ENCODE measurements at places on chromosomes 3 and 15.

DNA sequence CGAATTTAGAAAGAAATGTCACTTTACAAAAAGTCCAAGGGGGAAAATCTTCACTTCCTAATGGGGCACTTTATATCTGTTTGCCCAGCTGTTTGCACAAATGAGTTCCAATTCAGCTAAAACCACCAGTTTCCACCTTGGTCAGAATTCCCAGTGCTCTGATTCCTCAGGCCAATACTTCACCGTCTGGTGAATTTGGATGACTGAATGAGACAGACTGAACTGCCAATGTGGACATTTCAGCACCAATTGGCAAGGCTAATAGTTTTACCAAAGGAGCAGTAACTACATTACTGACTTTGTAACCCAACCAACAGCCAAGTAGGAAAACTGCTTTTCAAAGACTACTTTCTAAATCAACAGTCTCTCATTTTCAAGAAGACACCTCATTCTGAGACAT lies 51.8 kb downstream of the ABI3BP start:
- DNase-seq, result no peak

DNA sequence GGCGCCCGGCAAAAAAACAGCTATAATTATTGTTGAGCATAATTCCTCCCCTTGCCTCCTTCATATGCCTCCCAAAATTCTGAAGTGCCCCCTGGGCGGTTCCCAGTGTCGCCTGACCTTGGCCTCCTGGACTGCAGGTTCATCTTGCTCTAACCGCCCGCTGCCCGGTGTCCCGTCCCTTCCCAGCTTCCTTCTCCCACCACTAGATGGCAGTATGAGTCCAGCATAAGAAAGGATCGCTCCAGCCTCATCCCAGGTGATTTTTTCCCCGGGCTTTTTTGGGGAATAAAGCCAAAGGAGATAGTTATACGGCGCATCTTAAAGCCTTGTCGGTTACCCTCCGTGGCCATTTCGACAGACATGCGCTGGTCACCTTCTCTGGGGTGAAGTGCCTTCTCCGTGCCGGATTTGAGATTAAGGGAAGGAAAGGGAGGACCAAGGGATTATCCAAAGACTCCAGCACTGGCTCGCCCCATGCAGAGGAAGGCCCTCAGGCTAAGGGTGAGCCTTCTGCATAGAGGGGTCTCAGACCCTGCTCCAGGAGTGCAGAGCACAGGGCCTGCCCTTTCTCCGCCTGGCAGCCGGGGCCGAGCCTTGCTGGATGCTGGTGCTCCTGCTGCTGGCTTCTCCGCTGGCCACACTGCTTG lies 45.8 kb upstream of the TRA2B start:
- DNase-seq, result peak; percentile 43

- no peak for DNase-seq
These were observed 57.4 kb upstream of the PSMD6 start for GRCh38 chr3:64080616-64081234.

DNA sequence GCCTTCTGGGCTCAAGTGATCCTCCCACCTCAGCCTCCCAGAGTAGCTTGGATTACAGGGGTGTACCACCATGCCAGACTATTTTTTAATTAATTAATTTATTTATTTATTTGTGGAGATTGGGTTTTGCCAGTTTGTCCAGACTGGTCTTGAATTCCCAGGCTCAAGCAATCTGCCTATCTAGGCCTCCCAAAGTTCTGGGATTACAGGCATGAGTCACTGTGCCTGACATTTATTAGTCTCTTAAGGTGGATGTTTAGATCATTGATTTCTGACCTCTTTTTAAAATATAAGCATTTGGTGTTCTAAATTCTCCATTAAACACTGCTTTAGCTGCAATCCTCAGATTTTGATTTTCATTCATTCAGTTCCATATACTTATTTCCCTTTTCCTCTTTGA lies 15.6 kb downstream of the FBXW12 start:
- DNase-seq, result no peak

- no peak for DNase-seq
These were observed 51.1 kb downstream of the GTF2E1 start for GRCh38 chr3:120793601-120794000.

DNA sequence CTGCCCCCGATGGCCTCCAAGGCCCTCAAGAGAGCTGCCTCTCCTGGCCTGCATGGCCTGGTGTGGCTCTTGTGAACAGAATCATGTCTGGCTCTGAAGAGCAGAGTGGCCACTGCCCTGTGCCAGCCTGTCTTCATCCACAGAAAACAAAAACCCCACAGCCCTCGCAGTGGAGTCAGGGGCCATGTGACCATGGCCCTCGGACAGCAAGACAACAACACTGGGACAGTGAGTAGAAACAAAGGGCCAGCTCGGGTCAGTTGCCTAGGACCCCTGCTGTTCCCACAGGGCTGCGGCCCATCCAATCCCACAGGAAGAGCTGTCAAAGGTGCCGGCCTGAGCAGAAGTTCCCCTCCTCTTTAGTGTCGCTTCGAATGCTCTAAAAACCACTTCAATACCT lies 72.5 kb downstream of the UMPS start:
- DNase-seq, result no peak

GRCh38 chr3:87288446-87288845 lies 12.1 kb upstream of the POU1F1 start:
- DNase-seq, result no peak

All from stimulated activated CD4-positive, alpha-beta T cell treated with anti-CD3 and anti-CD28 coated beads, Interleukin-2, amount 100 ng/mL, for 4 hours (primary cell).